H9 (cell line): ENCODE measurements at places on chromosomes 2 and 18. TPM values are rescaled to one million over a fixed set of nuclear protein-coding genes. Genes with fewer than 3 reads are reported as not detected.
A peak's percentile ranks its signal among the peaks of the same experiment; 100 is the strongest.

GRCh38 chr18:75139226-75139911, 69.6 kb downstream of the PTGR3 start:
- DNase-seq = no peak

GRCh38 chr2:71813807-71814470, 333.7 kb downstream of the CYP26B1 start:
- DNase-seq = peak; percentile 12

DNA sequence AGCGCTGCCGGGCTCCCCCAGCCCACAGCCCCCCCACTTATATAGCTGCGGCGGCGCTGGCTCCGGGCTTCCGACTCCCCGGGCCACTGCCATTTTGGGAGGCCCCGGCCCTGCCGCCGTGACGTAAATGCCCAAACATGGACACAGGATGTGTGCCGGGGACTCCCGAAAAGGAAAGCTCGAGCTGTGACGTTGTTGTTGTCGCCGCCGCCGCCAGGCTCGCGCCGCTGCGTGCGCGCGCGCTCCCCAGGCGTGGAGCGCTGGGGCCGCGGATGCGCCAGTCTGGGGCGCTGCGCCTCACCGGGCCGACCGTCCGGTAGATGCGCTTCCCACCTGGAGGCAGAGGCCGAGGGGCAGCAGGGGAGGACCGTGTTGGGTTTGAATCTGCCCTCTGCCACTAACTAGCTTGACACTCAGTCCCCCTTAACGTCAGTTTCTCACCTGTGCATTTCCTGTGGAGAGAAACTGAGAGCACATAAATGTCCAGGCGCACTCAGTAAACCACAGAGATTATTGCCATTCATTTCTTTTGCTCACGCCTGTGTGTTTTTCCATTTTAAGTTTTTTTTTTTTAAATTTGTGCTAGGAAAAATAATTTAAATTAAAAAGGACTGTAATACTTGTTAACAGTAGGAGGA, at the start of gene EGR4:
TSS of gene EGR4 (minus strand) at position 15 of the 638 bp plus-strand sequence. CDS start 231 bp downstream, outside the sequence.
- DNase-seq = peak; percentile 94

DNA sequence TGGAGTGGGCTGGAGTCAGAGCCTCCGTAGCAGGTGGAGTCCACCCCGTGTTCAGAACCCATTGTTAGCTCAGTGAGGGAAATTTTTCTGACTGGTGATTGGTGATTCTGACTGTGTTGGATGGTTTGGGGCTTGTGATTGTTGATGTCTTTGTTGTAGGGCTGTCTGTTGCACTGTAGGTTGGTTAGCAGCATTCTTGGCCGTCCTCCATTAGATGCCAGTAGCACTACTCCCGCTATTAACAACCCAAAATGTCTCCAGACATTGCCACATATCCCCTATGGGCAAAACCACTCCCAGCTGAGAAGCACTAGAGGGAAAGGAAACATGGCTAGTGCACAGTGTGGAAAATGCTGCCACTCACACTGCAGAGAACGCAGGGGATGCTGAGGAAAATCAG, 51.7 kb downstream of the ARMC9 start:
- DNase-seq = no peak

- no peak for DNase-seq
Measured at GRCh38 chr2:200335657-200336056, 29.2 kb downstream of the SPATS2L start.

DNA sequence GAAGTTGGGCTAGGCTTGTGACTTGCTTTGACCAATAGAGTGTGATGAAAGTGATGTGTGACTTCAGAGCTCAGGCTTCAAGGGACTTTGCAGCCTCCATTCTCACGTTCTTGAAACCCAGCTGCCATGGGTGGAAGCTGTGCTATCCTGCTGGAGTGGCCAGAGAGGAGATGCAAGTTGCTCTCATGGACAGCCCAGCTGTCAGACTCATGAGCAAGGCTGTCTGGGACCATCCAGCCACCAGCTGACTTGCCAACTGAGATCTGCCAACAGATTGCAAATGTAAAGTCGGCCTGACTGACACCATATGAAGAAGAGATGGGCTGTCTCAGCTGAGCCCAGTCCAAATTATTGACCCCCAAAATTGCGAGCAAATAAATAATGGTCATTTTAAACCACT, 226.4 kb upstream of the CXCR4 start:
- DNase-seq = no peak

ADRA2B gene
- 2.7 TPM in 2 replicates for total RNA-seq

GALR1 gene
- total RNA-seq = 0.02 and 0.07 TPM in 2 replicates

GRCh38 chr18:34224423-34225217, at the start of gene NOL4:
NOL4 (minus strand) TSS chr18:34224913; CDS start chr18:34223253, 1,660 bp downstream.
- DNase-seq = peak; percentile 99

DNA sequence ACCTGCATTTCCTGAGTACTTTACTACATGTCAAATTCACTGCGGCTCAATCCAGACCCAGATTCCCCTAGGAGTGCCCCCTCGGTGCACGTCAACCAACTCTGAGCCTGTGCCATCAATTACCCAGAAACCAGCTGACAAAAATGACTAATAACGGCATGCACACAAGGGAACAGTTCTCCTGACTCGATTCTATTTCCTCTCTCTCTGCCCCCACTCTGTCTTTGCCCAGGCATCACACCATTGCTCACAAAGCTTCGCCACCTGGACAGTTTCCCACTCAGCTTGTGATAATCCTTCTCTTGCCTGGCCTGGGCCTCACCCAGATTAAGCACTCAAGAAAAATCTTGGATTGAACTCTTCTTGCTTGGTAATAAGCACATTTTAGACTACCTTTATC, 115.3 kb upstream of the NDUFV2 start:
- no peak for DNase-seq

GAREM1 gene
- total RNA-seq = 4.4 and 5.2 TPM in 2 replicates

DNA sequence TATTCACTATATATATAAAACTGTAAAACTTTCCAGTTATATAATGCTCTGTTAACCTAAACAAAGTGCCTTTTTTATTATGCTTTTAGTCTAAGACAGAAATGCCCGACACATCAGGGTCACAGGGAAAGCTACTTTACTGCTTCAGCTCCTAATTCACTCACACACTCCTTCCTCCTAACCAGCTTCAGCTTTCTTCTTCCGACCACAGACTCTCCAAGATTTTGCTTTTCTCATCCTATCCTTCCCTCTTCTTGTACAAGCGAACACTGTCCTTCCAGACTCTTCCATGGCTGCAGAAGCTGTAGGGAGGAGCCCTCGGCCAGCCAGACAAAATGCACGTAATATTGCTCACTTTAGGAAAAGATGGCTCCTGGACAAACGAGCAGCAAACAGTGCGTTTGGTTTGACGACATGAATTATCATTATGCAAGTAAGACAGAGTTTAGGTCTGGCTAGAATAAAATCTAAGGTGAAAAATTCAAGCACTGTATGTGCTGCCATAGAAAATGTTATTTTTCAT, 47.5 kb upstream of the HNRNPA3 start:
- DNase-seq = no peak

DNA sequence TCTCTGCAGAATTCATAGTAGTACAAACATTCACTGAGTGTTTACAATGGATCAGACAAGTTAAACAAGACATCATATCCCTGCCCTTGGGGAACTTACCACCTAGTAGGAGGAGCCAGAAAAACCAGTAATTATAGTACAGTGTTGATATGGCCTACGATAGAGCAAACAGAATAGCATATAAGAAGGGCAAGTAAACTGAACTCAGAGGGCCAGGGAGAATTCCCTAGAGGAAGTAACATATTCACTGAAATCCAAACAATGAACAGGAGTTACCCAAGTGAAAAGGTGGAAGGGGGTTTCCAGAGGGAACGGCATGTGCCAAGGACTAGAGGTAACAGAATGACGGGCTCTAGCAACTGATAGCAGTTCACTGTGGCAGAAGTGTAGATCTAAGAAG, 34.1 kb downstream of the NHEJ1 start:
- no peak for DNase-seq

DNA sequence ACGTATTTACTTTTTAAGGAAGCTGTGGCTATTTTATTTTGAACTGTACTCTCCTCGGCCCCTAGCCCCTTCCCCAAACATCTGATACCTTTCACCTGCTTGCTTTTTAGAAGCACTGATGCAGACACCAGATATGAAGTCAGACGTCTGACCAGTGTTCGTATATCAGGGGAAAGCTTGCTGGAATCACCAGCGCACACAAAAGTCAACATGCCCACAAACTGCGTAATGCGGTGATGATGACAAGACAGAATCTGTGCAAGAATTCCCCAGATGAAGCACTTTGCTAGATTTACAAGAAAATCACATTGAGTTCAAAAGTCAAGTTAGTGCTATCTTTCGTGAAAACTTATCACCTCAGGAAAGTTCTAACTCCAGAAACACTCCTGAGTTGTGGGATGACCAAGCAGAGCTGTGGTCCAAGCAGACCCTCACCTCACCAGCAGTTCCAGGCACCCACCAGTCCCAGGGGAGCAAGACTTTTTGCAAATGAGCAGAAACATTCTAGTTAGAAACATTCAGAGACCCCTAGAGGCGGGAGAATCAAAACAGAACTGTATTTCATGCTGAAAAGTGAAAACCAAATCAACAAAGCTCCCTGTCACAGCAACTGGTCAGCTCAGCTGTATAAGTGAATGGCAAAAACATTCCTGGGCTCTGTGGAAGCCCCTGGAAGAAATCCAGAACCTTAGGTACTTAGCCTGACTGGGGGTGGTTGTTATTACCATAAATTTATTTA, 55.7 kb downstream of the INO80C start:
- DNase-seq = no peak

GRCh38 chr2:226649871-226650660, 149.6 kb downstream of the IRS1 start:
- peak; percentile 82 for DNase-seq

DNA sequence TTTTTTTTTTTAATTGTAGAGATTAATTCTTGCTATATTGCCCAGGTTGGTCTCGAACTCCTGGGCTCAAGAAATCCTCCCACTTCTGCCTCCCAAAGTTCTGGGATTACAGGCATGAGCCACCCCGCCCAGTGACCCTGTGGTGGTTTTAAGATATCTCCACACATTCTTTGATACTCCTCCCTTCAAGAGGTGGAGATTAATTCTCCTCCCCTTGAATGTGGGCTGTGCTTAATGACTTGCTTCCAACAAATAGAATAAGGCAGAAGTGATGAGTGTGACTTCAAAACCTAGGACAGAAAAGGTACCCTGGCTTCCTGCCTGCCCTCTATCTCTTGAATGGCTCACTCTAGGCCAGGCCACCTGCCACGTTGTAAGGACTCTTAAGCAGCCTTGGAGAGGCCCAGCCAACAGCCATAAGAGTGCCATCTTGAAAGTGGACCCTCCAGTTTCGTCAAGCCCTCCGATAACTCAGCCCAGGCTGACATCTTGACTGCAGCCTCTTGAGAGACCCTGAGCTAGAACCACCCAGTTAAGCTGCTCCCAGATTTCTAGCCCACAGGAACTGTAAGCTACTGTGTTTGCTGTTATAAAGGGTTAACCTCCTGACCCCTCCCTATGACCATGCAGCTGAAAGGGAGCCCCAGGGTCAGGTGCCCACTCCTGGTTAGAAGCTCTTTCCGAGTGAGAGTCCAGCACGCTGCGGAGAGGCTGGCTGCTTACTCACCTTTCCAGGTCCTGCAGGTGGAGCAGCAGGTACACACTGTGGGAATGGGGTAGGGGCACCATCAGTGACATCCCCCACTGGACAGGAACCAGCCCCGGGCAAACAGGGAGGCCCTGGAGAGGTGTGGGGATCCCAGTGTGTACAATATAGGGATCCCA, 27.6 kb downstream of the MRPL35 start:
- DNase-seq = no peak

CAPN10 gene
- total RNA-seq = 45.0 and 47.4 TPM in 2 replicates

DNA sequence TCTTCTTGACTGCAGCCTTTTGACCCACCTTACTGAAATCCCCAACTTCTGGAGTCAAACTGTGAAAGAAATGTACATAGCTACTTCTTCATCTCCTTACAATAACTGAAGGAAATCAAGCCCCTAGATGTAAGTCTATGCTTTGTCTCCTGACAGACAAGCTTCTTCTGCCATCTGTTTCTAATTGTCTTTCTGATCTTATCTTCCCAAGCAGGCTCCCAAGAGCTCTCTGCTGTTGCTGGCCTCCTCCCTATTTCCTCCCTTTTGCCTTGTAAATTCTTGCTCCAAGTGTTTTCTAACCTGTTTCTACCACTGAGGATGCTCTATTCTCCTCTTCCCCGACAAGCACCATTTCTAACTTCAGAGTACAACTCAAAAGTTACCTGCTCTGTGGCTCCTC, 77.4 kb upstream of the OSR1 start:
- DNase-seq = no peak

GRCh38 chr2:44143701-44144100, 25.0 kb upstream of the PPM1B start:
- DNase-seq = no peak

MAP3K19 gene
- total RNA-seq = not detected in 2 replicates

- peak; percentile 47 for DNase-seq
Measured at GRCh38 chr2:206230060-206230762, 44.3 kb upstream of the ZDBF2 start.

DNA sequence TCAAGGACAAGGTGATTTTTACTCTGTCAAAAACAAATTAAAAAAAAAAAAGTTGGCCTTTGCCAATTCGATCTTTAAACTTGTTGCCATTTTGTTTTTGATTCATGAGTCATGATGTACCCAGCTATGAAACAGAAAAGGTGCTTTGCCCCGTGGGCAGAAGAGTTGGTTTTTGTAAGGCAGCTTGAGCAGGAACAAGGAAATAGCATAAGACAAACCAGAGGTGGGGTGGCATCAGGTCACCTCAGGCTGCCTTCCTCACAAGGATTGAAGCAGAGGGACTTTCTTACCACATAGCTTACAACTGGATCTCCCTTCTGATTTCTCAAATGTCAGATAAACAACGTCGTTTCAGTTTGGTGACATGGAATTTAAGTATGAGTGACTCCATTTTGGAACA, 123.8 kb downstream of the ARL4C start:
- DNase-seq = no peak

DNA sequence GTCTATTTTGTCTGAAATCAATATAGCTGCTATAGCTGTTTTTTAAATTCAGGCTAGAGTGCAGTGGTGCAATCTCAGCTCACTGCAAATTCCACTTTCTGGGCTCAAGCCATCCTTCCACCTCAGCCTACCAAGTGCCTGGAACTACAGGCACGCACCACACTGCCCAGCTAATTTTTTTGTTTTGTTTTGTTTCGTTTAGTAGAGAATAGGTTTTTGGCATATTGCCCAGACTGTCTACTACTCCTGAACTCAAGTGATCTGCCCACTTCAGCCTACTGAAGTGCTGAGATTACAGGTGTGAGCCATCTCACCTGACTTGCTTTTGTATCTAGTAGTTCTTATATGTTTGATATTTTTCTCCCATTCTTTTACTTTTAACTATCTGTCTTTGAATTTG, 259.7 kb downstream of the CDH19 start:
- DNase-seq = no peak

- DNase-seq = no peak
Measured at GRCh38 chr18:35155398-35156117, 85.3 kb upstream of the ZNF397 start.

GRCh38 chr18:51133580-51134160, 63.8 kb downstream of the MEX3C start:
- DNase-seq = no peak

ALPG gene
- total RNA-seq = 1.3 and 1.4 TPM in 2 replicates

DNA sequence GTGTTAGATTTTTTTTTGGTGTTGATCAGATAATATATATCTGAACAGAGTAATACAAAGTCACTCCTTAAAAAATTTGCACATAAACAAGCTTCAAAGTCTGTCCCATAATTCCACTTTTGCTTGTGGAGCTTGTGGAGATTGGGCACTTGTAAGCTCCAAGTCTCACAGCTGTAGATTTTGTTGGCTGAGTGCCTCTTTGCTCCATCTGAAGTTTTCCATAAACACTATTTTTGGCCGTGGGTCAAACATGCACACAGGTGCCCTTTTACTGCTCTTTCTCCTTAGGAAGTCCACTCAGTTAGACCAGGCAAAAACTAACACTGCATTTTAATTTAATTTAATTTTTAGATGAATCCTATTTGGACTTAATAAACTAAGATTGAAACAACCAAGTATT, 3.6 kb upstream of the KCNJ13 start:
- DNase-seq = no peak

AKAIN1 gene
- total RNA-seq = not detected in 2 replicates
